ENCODE measurements at places on chromosomes 13 and 19. TPM values are rescaled to one million over a fixed set of nuclear protein-coding genes. Genes with fewer than 3 reads are reported as not detected.

Gene UBE2L5
- total RNA-seq = not detected

GRCh38 chr13:105334211-105334610 is 1201.3 kb downstream of the EFNB2 start:
- H3K4me3 ChIP-seq = no peak overlapping the region
- H3K27ac ChIP-seq = peak overlapping the region; percentile 43
- no peaks in the 10 kb centered on the region for H3K36me3 ChIP-seq
- H3K4me1 ChIP-seq = peaks cover 10% of the 10 kb centered on the region
- no peaks in the 10 kb centered on the region for H3K27me3 ChIP-seq

Gene TEX26
- total RNA-seq = 0.26 TPM

Gene FAM216B
- 0.26 TPM for total RNA-seq

GRCh38 chr13:73967397-73968165 is 166.6 kb downstream of the KLF12 start:
- H3K27me3 ChIP-seq = no peaks in the 10 kb centered on the region
- DNase-seq = no peak
- no peak overlapping the region for H3K27ac ChIP-seq
- H3K4me1 ChIP-seq = no peaks in the 10 kb centered on the region
- no peak overlapping the region for H3K4me3 ChIP-seq
- no peaks in the 10 kb centered on the region for H3K36me3 ChIP-seq

Gene C1QTNF9
- total RNA-seq = under 0.01 TPM

Data from fibroblast of lung (primary cell).